ENCODE measurements at places on chromosomes 11 and 22. TPM values are rescaled to one million over a fixed set of nuclear protein-coding genes. Genes with fewer than 3 reads are reported as not detected.

GRCh38 chr11:109425554-109425953 lies 3.6 kb downstream of the C11orf87 start:
- DNase-seq = no peak

GRCh38 chr11:95404370-95404769 lies 173.4 kb upstream of the SESN3 start:
- no peak for DNase-seq

CCDC157 gene
- total RNA-seq = 0.82 TPM

DNA sequence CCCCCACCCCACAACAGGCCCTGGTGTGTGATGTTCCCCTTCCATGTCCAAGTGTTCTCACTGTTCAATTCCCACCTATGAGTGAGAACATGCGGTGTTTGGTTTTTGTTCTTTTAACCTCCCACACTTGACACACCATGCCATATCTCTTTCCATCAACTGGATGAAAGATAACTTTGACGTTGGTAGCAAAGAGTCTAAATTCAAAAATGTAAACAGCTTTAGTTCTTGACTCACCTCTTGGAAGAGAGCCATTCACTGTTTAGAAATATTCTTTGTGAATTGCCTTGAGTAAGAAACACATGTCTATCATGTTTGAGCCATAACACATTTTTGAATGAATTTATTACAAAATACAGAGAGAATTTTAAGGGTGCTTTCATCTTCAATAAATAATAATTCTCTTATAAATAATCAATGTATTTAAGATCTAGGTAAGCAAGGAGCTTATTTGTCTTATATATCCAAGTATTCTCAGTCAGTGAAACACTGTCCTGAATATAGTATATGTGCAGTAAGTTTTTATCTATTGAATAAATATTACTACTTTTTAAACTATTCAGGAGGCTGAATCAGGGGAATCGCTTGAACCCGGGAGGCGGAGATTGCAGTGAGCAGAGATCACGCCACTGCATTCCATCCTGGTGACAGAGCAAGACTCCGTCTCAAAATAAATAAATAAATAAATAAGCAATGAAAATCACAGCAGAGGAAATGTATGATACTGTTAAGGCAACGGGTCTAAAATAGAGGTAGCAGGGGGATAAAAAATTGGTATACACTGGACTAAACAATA lies 6.7 kb downstream of the CARD18 start:
- DNase-seq = no peak

DNA sequence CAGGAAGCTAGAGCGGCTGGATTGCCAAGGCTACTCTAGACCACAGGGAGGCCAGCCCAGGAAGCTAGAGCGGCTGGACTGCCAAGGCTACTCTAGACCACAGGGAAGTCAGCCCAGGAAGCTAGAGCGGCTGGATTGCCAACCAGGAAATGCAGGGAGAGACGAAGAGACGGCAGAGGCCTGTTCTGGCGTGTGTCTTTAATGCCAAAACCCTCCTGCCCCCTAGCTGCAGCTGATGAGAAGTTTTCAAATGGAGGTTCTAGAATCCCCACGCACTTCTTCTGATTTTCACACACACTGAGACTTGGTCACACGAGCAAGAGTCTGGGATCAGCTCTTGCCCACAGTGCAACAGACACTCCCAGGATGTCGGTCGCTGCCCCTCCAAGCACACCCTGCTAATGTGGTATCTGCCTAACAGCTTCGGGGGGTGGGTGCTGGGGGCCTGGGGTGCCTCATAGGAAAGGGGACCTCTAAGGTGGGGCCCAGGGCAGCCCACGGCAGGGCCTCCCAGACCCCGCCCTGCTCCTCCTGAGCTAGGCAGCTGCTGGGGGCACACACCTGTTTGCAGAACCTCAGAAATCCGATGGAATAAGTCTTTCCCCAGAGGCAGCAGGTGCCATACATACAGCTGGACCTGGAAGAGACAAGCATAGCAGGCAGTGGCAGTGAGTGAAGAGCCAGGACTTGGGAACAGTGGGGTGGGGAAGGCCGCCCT lies 28.5 kb downstream of the MAFF start:
- DNase-seq = peak; percentile 83

KRTAP5-4 gene
- total RNA-seq = not detected

DNA sequence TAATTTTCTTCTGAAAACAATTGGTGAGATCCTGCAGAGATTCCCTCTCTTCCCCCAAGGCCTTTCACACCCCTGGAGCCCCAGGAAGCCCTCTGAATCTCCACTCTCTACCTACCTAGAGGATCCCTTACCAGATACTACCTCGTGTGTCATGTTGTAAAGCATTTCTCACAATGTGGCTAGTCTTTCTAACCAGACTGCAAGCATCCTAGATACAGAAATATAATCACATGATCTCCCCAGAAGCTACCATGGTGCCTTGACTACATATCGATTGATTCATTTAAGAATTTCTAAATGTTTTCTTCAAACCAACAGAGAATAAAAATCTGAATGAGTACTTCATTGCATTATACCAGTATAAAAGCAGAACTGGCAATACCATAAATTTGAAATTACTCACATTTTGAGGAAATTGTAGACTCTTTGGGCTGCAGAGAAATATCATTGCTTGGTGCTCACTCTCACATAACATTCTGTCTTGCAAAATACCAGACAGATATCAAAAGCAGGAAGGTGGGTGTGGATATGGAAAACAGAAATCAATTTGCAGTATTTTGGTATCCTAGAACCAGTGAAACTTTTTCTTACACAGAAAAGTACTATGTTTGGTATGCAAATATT lies 113.5 kb downstream of the MAML2 start:
- DNase-seq = no peak

DNA sequence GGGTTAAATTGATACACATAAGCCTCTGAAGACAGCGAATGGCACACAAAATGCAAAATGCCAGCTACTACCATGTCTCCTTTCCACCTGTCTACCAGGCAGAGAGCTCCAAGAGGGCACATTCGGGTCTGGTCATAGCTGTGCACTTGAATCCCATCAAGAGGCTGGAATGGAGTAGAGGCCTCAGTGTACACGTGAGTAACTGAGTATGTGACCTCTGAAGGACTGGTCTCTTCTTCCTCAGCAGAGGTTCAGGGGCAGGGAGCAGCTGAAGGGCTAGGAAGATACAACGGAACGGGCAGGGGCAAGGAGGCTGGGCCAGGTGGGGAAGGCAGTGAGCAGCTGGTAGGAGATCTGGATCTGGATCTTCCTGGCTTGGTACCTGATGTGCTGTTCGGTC lies 56.3 kb upstream of the PHOX2A start:
- DNase-seq = no peak

DNA sequence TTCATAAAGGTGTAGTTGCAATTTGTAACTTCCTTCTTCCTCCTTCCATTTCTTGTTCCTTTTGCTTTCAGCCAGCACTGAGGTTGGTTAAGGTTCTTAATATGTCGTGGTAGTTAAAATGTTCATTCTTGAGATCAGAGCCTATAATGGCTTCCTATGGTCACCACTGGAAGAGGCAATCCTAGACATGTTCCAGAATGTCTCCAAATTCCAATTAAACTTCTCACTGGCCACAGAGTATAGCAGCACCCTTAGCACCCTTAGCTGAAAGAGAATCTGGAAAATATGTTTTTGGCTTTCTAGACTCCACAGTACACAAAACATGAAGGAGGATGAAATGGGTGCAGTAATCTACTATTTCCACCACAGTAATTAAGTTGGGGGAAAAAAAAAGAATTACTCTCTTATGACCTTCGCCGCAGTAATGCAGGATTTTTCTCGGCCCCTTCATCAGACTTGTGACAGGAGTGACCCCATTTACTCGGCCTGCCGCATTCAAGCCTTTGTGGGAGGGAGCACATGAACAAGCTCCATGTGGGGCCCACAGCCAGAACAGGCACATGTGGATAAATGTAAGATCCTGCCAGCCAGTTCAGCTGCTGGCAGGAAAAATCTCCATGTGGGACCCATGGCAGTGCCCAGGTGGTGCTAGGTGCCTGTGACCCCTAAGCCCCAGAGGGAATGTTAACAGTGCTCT lies 348.8 kb upstream of the ARHGAP42 start:
- no peak for DNase-seq

DNA sequence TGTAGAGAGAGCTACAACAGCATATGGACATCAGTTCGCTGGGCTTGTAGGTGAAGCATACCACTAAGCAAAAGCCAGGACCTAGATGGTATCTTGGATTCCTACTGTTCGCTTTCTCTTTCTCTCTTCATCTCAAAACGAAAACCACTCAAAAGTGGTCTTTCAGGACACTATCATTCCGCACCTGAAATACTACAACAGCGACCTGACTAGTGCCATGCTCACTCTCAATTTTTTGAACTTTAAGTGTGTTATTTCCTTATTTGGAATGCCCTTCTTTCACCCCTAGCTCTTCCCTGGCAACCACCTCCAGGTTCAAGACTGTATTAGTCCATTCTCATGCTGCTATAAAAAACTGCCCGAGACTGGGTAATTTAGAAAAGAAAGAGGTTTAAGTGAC lies 59.2 kb downstream of the CCDC83 start:
- DNase-seq = no peak

APOBEC3A gene
- total RNA-seq = not detected

GRCh38 chr22:42142771-42143461 lies 12.3 kb upstream of the CYP2D6 start:
- no peak for DNase-seq

DNA sequence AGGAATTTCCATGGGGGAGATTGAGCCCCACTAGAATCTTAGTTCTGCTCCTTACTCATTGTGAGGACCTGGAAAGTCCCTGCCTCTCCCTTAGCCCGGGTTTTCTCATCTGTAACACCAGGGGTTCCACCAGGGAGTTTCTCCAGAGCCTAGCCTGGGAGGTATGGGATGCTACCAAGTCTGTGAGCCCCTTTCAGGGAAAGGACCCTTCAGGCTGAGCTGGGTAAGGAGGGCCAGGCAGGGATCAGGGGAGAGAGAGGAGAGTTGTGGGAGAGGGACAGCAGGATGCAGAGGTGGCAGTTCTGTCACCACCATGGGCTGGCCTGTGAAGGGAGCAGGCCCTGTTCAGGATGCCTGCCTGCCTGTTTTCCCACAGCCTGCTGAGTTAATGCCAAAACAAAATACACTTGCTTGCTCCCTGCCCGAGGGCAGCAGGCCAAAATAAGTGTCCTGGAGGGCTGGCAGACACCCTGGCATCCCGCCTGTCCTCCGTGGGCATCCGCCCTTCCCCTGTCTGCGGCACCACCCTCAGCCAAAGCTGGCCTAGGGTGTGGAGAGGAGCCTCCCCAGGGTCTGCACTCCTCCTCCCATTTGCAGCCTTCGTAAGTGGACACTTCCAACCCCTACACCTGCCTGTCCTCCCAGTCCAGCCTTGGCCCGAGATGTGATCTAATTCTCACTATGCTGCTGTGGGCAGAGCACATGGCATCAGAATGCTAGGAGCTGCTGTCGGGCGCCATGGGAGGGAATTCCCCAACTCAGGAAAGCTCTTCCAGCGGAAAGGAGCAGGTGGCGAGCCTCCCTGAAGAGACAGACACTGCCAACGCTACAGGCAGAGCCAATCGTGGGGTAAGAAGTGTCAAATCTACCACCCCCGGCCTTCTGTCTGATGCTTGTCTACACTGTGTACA lies 5.9 kb upstream of the FCHSD2 start:
- DNase-seq = no peak

CEP126 gene
- 0.35 TPM for total RNA-seq

PLA2G3 gene
- not detected for total RNA-seq

OR52I1 gene
- total RNA-seq = not detected

GRCh38 chr22:41380993-41381328 lies 781 bp upstream of the TEF start:
- no peak for DNase-seq

Measured in SK-MEL-5 (cell line).